SK-N-DZ (cell line): ENCODE measurements at places on chromosomes 7 and 10.

DNA sequence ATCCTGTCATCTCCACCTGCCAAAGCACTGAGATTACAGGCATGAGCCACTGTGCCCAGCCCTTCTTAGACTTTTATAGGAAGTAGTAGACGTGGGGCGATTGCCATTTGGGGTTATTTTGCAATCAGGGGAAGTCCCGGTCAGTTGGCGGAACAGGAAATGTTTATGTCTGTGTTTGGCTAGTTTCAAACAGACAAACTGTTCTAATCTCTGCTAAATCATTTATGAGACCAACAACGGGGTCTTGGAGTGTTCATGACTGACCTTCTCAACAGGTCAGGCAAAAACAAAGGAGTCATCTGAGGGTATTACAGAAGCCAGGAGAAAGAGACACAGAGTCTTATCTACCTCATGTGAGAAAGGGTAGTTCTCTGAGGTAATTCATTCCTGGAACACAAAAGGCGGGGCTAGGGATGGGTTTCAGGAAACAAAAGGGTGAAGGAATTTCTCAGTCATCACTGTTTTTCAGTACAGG is 6.6 kb upstream of the TPK1 start:
- no peak for DNase-seq

- DNase-seq, result no peak
These were observed 219.6 kb downstream of the PHF14 start for GRCh38 chr7:11193131-11193867.

DNA sequence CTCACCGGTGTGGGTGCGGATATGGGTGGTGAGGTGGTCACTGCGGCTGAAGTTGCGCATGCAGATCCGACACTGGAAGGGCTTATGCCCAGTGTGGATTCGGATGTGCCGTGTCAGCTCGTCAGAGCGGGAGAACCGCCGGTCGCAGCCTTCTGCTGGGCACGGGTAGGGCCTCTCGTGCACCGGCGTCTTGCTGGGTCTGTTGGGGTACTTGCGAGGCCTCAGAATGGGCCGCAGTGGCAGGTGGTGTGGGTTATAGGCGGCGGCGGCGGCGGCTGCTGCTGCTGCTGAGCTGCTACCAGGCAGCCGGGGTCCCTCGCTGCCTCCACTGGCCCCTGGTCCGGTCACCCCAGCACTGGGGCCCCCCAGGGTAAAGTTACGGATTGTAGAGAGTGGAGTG is 2.7 kb downstream of the EGR2 start:
- DNase-seq, result no peak

- peak; percentile 27 for DNase-seq
These were observed 270.7 kb downstream of the CACNA2D1 start for GRCh38 chr7:82172881-82173280.

- DNase-seq, result no peak
These were observed 154.9 kb downstream of the ATE1 start for GRCh38 chr10:121772884-121773283.

DNA sequence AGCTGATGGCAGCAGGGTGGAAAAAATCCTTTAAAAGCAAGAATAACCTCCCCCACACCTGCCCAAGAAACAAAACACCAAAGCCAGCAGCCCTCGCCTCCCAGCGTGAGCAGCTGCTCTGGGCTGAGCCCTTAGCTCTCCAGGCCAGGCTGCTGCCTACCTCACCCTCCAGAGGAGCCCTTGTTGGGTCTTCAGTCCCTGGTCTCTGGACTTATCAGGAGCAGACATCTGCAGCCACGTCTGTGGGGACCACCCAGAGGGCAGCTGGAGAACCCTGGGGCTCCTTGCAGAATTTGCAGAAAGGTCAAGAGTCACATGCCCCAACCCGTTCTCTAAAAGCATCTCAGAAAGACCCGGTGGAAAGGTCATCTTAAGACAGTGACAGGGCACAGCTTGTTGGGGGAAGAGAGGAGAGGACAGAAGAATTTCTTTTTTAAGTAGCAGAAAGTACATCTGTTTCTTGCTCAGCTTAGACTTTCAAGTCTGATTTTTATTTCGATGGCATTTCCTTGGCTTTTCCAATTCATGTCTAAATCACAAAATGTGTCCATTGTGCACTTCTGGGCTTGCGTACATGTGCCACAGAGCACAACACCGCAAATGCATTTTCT is 425.7 kb upstream of the NFE2L3 start:
- DNase-seq, result peak; percentile 89

DNA sequence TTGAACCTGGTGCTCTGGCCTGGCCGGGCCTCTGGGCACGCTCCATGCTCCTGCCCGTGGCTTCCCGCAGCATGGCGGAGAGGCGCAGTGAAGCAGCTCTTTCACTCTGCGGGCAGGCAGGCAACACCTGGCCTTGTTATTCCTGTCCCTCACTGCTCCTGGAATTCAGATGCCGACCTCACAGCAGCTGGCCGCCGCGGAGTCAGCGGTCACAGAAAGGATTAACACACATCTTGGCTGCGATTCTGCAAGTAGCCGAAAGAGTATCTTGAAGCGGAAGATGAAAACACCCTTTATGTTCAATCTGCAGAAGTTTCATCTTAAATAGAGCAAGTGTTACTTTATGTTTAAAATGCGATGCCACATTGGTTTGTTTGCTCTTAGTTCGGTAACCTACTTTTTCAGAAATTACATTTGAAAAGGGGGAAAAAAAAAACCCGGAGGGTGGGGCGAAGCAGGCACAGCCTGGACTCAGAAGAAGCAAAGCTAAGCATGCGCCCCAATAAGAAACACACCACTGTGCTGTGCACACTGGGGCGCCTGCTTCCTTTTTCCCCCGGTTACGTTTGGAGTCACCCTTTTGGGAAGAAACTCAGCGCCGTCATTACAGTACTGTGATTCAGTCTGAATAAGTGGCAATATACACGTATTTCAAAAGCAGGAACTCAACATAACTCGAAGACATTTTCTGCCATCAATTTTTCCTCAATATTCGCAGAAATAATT is 42.3 kb downstream of the BRI3 start:
- DNase-seq, result no peak

DNA sequence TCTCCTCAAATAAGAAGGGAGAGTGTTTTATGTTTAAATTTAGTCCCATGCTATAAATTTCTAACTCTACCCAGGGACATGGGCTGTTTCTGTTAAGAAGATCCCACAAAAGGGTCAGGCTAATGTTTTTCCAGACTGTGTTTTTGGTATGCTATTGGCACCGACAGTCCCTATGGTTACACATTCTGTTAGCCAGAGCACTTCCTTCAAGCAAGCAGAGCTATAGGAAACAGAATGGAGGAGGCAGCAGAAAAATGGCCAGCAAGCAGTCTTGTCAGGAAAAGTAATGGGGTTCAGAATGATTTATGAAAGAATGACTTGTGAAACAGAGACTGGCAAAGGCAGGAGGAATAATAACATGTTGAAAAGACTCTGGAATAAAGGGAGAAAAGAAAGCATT is 44.8 kb upstream of the PHYHIPL start:
- DNase-seq, result no peak

DNA sequence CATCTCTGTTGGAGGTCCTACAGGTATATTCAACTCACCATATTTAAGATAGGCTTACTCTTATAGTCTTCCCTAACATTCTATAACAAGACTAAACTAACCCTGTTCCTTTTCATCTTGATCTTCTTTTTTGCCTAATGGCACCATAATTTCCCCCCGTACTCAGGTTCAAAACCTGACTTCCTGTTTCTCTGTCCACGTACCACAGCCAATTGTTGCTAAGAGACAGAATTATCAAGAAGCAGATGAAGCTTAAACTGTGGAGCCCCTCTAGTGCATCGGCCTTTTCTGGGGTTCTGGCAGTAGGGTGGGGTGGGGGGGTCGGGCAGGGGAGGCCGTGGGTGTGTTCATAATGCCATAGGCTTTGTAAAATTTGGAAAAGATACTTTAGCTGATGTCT is 109.2 kb downstream of the EVX1 start:
- DNase-seq, result no peak

GRCh38 chr7:146136357-146136875 is 19.8 kb downstream of the CNTNAP2 start:
- no peak for DNase-seq

DNA sequence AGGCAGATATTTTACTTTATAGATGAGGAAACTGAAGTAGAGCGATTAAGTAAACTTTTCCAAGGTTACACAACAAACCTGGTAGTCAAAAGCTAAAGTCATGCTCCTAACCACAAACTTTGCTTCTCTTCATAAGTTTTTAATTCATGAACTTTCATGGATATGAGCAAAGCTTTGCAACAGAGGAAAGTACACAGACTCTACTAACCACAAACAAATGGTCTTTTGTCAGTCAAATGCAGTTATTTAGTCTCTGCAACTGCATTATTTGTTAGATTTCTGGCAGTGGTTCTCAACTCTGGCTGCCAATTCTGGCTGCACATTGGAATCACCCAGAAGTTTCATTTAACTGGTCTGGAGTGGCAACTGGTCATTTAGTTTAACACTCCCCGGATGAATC is 140.6 kb upstream of the TMEM168 start:
- DNase-seq, result no peak

DNA sequence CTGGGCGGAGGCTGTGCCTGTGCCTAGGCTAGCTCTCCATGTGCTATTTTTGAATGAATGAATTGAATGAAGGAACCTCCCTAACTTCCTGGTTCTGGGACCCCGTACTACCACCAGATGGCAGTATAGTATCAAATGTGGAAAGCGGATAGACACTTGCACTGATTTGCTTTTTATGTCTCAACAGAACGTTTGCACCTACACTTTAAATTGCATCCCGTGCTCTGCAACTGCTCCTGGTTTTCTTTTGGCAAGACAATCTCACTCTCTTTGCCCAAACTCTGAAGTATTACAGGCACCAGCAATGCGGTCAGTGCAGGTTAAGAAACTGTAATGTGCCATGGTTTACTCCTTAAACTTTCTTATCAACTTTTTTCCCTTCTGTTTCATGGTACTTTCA is 6.5 kb downstream of the FZD8 start:
- peak; percentile 57 for DNase-seq

DNA sequence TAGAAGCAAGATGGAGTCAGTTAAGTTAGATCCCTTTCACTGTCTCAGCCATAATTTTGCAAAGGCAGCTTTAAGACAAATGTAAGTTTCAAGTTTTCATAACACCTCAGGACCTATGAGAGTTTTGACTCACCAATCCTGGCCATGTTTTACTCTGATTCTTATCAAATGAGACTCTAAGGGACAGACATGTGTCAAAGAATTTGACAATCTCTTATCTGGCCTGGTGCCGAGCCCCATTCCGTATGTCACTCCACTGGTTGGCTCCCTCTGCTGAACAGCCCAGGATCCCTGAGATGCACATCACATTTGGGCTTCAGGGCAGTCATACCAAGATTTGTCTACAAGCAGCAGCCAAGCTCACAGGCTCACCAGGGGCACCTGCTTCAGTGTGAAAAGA is 187.6 kb upstream of the STK17A start:
- DNase-seq, result no peak

- no peak for DNase-seq
These were observed 115.1 kb upstream of the RET start for GRCh38 chr10:42961796-42962109.

- no peak for DNase-seq
These were observed 186.4 kb upstream of the NFE2L3 start for GRCh38 chr7:25965405-25966123.
